Stimulated activated CD4-positive, alpha-beta T cell treated with anti-CD3 and anti-CD28 coated beads, Interleukin-15, amount 100 ng/mL, for 1 hour (primary cell): ENCODE measurements at places on chromosomes 1 and 21.
A peak's percentile ranks its signal among the peaks of the same experiment; 100 is the strongest.

DNA sequence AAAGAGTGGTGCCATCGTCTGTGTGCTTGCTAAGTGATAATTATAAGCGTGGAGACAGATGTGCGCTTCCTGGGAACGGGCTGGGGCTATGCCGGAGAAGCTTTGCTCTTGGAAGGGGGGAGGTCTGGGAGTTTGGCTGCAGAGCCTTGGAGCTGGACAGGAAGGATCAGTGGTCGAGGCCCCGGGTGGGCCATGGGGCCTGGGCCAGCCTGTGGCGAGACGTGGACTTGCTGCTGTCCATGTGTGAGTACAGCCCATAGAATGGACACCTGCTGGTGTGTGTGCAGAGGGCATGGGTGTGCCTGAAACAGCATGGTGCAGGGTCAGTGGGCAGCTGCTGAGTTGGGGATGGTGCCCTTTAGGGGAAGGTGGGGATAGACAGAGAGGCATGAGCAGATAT lies 121.3 kb downstream of the PCBP3 start:
- no peak for DNase-seq

DNA sequence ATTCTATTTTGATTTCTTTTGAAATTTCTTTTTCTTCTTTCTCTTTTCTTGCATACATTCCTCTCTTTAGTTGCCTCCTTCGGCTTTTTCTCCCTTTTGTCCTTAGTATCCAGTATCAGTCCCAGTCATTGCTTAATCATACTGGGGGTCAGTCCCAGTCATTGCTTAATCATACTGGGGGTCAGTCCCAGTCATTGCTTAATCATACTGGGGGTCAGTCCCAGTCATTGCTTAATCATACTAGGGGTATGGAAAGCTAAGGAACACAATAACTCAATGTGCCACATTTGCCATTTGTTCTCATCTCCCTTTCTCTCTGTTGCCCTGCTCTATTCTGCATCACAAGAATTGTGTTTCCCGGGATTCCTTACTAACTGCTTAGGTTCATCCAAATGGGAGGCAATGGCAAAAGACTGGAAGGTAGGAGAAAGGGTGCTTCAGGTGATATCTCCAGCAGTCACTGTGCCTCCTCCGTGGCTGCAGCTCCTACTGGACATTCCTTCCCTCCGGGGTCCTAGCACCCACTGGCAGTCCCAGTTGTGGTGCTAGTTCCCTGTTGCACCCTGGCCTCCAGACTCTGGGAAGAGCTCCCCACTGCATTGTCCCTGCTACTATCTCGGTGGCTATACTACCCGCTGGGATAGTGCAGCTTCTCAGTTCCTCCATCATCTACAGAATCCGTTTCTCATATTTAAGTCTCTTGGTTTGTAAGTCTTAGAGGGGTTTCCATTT lies 32.6 kb upstream of the LAMC1 start:
- DNase-seq: no peak

DNA sequence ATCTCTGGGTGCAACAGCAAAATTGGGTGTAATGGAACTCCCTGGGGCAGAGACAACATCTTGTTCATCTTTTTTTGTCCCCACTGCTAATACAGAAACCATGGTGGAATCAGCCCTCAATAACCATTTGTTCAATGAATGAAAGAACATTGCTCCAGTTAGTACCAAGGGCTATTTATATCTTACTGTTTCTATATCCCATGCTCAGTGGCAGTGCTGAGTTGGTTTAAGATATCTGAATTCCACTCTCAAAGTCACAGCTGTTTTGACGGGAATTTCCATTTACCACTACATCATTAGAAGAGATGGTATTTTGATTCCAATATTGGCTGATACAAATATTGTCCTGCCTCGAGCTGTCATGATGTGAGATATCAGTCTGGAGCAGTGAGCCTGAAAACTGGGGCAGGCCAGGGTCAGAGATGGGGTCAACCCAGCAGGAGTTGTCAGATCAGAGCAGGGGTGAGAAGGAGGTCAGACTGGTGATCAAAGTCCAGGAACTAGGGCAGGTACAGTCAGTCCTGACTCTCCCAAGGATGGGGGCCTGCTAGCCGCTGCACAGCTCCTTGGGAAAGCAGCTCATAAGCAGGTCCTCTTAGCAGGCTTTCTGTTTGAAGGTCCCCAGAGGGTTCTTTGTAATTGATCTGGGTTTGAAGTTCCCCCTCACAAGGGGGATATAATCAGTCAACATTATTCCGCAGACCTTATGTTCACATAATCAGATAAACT lies 5.8 kb upstream of the PHC2 start:
- DNase-seq: no peak

- DNase-seq: no peak
Measured at GRCh38 chr1:25082216-25082899, 149.9 kb downstream of the SYF2 start.

DNA sequence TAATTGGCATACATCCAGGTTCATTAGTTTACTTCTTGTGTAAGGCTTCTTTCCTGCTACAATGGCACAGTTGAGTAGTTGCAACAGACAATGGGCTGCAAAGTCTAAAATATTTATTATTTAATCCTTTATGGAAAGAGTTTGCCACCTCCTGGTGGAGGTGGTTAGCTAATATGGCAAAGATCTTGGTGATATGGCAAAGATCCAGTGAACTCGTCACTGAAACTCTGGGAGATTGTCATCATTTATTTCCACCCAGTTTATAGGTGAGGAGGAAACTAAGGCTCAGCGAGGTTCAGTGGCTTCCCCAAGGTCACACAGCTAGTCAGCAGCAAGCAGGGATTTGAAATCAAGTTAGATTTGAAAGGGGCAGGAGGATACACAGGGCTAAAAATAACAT lies 16.1 kb upstream of the IFFO2 start:
- no peak for DNase-seq

DNA sequence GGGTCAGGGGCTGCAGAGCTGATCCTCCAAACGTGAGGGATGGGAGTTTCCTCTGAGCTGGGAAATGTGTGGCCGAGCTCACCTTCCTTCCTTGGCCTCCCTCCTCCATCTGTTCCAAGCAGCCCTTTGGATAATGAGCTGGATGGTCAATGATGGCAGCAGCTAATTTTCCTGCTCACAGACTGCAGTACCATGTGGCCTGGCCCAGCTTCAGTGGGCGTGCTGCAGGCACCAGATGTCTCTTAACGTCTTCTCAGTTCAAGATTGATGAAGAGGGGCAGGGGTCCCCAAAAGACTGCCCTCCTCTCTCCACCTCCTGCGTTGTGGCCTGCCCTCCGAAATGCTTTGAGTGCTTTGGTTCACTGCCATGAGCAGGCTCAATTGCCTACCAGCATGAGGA lies 86.0 kb downstream of the UBIAD1 start:
- no peak for DNase-seq

- no peak for DNase-seq
Measured at GRCh38 chr1:37148663-37149062, 114.3 kb upstream of the GRIK3 start.

GRCh38 chr1:154751690-154752089 lies 118.4 kb downstream of the KCNN3 start:
- no peak for DNase-seq

GRCh38 chr1:165068741-165069140 lies 287.8 kb downstream of the LMX1A start:
- DNase-seq: no peak

DNA sequence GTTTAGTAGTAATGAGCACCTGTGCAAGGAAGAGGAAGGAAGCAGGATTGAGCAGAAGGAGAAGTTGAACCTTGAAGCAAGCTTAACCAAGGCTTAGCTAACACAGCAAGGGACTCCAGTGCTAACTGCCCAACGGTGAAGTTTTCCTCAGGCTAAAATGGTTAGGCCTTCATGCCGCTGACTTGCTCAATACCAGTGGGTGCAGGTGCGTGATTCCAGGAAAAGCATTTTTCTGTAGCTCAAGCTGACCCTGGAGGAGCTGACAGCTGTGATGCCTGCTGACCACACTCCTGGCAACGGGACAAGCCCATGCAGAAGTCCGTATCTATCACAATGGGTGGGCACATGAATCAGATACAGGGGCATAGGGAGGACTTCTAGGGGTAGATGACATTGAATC lies 76.5 kb upstream of the FGGY start:
- no peak for DNase-seq

- DNase-seq: no peak
Measured at GRCh38 chr1:186283374-186283773, 91.7 kb downstream of the TPR start.

- DNase-seq: no peak
Measured at GRCh38 chr1:70115315-70115714, 90.1 kb downstream of the LRRC40 start.

GRCh38 chr1:67217417-67217816 lies 51.2 kb downstream of the IL23R start:
- DNase-seq: no peak

- no peak for DNase-seq
Measured at GRCh38 chr1:183025010-183025337, 1.8 kb downstream of the LAMC1 start.

DNA sequence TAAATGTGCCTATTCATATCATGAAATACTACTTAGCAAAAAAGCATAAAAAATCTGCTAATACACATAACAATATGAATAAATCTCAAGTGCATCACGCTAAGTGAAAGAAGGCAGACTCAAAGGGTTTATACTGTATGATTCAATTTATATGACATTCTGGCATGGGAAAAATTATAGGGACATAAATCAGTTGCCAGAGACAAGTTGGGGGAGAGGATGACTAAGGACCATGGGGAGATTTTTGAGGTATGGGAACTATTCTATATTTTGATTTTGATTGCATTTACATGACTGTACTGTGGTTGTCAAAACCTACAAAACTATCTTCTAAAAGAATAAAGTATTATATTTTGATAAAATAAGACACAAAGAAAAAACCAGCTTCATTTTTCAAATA lies 650.3 kb upstream of the NR5A2 start:
- no peak for DNase-seq

DNA sequence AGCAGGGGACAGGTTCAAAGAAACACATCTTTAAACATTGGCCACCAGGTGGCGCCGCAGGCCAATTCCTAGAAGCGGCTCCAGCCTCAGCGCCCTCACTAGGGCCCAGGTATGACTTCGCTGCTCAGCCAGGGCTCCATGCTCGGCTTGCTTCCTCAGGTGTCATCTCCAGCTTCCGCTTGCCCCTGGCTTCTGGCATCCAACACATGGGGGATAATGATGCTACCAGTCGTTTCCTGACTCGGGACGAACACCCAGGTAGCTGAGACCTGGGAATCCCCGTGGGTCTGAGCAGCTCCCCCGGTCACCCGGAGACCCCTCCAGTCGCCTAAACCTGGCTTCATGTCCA lies 8.5 kb upstream of the MEX3A start:
- DNase-seq: peak; percentile 76
